ENCODE measurements at places on chromosomes 2 and 18.

DNA sequence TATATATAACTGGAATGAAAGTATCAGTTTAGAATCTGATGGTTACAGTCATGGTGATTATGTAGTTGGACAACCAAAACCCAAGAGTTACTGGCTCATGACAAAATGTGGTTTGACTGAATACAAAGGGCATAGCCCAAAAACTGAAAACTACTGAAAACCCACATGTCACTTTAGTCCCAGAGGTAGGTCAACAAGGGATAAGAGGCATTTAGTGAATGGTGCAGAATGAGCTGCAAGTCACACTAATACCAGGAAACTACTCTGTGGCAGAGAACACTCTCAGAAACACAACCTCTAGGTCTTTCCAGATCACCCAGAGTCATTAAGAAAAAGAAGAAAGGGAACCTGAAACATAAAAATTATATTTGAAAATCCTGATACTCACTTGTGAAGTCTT, 154.5 kb downstream of the AGPS start:
- no peak for DNase-seq

- DNase-seq: no peak
Measured at GRCh38 chr18:11987527-11987926, 6.2 kb downstream of the IMPA2 start.

- no peak for DNase-seq
Measured at GRCh38 chr2:181438261-181438660, 18.9 kb upstream of the ITGA4 start.

- no peak for DNase-seq
Measured at GRCh38 chr2:153077311-153077710, 358.9 kb downstream of the ARL6IP6 start.

GRCh38 chr2:100981011-100981410, 21.1 kb upstream of the RPL31 start:
- no peak for DNase-seq

DNA sequence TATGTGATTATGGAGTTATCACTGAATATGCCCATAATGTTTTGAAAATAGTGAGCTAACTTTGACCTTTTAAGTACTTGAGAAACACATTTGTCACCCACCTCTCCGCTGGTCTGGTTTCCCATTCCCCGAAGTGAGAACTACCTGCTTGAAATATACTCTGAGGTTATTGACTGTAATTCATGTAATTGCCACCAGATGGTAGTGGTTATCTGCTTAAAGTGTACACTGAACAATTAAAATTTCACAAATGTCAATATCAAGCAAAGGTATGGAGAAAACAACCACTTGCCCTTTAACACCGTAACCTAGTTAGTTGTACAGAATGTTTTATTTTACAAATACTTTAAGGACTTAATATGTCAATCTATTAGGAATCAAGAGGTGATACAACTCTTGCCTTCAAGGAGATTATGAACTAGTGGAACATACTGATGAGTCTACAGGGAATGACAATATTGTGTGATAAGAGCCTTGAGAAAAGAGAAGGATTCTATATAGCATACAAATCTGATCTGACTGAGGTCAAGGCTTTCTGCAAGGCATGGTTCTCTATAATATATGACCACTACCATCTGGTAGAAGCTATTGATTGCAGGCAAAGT, 316.8 kb upstream of the KCNH7 start:
- DNase-seq: peak; percentile 6

DNA sequence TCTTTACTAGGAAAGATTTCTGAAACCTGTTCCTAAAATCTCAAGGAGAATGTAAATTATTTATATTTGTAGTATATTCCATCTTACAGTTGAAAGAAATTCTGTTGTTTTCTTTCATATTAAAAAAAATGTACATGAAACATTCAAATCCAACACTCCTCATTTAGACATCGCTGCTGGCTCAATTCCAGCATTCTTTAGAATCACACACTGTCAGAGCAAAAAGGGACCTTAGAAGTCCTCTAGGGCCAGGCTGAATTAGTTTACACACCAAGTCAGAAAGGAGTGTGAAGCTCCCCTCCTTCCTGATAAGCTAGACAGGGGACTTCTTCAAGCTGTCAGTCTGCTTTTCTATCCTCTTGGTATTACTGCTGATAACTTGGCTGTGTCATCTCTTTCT, 158.6 kb upstream of the LTBP1 start:
- DNase-seq: no peak

DNA sequence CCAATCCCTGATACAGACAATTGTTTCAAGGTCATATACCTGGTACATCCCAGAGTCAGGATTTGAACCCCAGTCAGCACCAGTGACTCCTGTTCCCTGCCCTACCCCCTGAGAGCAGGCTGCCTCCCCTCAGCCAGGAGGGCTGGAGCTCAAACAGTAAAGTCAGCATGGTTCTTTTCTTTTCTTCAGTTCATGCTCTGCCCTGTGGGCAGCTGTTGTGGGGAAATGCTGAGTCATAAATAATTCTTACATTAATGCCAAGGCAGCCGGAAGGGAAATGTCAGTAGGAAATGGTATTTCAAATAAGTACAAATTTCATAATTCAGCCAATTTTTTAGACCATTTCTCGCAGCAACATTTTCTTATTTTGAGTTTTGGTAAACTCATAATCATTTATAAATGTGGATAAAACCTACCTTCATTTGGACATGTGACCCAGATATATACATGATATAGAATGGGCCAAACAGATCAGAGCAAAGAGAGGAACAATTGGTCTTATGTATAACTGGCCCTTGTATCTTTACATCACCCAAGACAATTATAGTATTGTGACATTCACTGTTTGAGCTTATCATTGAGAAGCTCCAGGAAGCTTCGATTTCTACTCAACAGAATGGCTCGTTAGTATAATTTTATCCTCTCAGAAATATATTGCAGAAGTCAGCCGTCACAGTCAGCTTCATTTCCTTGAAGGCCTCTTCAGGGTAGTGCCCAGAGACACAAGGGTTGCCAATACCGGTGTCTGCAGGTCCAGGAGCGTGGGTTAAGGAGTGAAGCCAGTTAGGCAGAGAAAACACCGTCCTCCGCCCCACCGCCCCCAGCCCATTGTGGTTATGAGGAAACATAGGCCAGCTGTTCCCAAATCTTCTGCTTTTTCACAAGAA, 28.0 kb upstream of the SCYGR1 start:
- peak; percentile 10 for DNase-seq

GRCh38 chr2:22055784-22056620, 932.2 kb downstream of the TDRD15 start:
- DNase-seq: no peak

DNA sequence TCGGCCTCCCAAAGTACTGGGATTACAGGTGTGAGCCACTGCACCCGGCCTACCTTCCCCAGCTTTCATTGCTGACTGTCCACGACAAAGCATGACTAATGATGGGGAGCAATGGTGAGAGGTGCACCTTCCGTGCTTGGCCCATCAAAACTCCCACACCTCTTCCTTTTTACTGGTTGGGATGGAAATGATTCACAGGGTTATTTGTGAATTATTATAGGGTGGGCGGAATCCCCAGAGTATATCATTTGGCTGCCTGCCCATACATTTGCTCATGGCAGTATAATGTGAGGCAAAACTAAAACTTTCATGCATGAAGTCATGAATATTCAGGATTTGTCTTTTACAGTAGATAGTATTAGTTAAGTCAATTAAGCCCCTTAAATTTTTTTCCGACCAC, 334.2 kb upstream of the NETO1 start:
- no peak for DNase-seq

All from GM04504 (cell line).